NCI-H1105 treated with DMSO at 0.1 percent for 48 hours (cell line): ENCODE measurements at places on chromosomes 2 and 18.

GRCh38 chr2:233513953-233514655 is 52.5 kb downstream of the USP40 start:
- no peak for DNase-seq

DNA sequence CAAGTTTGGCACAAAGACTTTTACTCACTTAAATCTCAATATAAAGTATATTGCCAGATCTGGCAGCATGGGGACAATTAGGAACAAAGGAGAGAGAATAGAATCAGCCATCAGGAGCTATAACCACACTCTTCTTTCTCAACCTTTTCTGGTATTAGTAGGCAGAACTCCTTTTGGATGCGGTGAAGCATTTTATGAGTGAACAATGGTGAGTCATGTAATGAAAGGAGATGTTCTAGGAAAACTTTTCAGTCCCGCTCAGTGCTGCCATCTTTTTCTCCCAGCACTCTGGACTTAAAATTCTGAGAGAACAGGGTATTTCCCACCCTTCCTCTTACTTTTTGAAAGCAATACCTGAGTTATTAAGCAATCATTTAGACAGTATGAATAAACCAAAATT is 32.2 kb downstream of the PLEKHA3 start:
- DNase-seq = no peak

- DNase-seq = peak; percentile 85
Measured at GRCh38 chr18:13245481-13246000, 27.0 kb downstream of the LDLRAD4 start.

DNA sequence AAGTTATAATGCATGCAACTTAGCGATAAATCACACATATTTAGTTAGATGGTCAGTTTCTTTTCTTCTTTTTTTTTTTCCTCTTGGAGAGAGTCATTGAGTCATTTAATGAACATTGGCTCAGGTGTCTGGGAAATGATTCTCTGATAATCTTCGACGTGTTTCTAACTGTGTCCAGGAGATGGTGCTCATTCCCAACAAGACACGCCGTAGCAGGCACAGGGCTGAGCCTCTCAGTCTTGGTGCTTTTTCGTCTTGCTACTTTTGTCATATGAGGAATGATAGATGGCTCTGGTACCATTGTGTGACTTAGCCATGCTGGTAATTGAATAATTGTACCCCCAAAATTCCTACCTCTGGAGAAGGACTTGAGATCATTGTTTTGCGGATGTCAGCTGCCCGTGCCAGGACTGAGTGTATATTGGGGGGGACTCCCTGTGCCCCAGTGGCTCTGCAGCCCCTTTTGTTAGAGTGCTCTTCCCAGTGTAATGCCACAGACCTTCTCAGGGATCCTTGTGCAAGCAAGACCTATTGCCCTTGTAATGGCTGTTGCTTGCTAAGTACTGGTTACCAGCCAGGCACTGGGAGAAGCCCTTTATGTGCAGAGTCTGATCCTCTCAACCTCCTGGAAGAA is 107.6 kb upstream of the CYRIA start:
- peak; percentile 43 for DNase-seq

GRCh38 chr2:104091894-104092293 is 762.0 kb upstream of the POU3F3 start:
- no peak for DNase-seq

DNA sequence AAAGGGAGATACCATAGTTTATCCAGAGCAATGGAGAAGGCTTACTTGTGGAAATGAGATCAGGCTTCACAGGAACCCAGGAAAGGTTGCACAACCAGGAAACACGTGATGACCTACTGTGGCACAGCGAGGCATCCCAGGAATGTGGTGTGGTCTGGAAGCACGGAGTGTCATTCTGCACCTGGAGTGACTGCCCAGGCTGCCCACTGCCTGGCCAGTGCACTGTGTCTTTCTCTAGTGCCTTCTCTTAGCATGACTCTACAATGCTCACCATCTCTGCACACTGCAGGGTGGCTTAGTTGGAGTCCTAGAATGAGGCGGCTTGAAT is 48.9 kb downstream of the CHST9 start:
- no peak for DNase-seq

- no peak for DNase-seq
Measured at GRCh38 chr2:201697899-201698298, 545 bp downstream of the MPP4 start.

DNA sequence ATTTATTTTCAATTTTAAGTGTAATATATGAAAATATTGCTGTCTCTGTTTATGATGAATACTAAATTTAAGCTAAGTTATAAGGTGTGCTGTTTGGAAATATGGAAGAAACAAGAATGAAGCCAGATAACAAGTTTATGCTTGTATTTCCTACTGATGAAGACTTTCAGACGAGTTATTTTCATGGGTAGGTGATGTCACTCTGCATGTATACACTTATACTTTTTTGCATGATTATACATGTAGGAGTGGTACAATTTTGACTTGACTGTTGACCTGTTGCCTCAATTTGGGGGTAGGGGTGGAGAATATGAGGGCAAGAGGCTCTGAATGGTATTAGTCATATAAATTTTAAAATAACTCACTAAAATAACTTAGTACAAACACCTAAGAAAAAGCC is 133.7 kb downstream of the HAUS1 start:
- DNase-seq = no peak

DNA sequence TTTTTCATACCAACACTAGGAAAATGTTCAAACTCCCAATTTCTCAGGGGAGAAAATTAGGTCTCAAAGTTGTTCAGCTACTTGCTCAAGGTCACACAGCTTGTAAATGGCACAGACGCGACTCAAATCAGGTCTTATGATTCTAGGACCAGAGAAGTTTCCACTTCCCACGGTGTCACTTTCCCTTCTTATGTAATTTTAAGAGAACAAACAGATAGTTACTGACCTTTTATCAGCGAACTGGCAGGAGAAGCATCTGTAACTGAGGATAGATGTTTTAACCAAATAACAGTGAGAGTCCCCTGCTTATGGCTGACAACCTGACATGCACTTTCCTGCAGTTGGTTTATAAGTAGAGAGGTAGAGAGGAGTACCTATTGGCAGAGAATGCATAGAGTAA is 2.1 kb upstream of the KCNJ3 start:
- no peak for DNase-seq

DNA sequence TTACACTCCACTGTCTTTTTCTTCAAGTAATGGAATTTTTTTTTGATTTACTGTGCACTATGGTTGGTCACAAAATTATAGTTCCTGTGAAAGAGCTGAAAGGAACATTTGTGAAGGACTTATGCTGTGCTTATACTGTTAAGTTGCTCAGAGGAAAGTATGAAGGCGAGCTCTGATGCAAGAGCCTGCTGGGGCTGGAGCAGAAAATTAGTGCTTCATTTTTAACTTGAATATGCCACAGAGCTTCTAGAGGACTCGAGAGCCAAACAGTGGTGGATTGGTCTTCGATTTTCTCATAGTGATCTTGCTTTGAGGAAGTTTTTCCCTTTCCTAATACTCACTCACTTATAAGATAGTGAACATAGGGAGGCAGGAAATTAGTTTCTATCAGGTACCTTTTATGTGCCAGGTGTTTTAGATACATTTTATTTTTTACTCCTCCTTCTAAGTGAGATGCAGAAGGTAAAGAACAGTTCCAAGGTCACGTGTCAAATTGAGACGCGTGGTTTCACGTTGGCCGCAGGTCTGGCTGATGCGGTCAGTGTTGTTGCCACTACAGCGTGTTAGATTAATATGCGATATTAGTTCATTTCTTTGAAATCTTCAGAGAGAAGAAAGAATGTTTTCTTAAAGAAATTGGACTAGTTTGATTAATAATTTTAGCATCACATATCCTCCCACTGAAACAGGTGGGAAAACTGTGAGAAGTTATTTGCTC is 20.2 kb downstream of the GATA6 start:
- no peak for DNase-seq

GRCh38 chr18:62526098-62527025 is 3.5 kb downstream of the ZCCHC2 start:
- peak; percentile 83 for DNase-seq

GRCh38 chr2:26782876-26783704 is 2.8 kb upstream of the CENPA start:
- no peak for DNase-seq

- DNase-seq = no peak
Measured at GRCh38 chr2:235416858-235417499, 76.9 kb upstream of the AGAP1 start.

DNA sequence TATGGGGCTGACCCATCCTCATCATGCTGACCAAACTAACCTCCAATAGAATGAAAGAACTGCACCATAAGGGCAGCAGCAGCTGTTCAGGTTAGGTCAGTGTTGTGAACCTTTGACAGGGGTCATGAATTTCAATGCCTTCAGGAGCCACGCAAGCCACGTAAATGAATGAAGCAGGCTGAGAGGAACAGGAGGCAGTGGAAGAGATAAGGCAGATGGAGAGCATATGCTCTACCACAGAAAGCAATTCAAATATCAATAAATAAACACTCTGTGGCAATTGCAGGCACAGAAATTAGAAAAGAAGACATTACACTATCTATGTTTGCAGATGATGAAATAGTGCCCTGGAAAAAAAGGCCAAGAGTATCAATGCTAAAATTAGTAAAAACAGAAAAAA is 56.3 kb downstream of the SCG2 start:
- no peak for DNase-seq

GRCh38 chr18:59851784-59852399 is 47.9 kb upstream of the PMAIP1 start:
- no peak for DNase-seq

- DNase-seq = no peak
Measured at GRCh38 chr18:46820863-46821262, 64.0 kb upstream of the ST8SIA5 start.

GRCh38 chr2:206836722-206837121 is 71.3 kb downstream of the FASTKD2 start:
- peak; percentile 1 for DNase-seq

- DNase-seq = no peak
Measured at GRCh38 chr2:16716944-16717343, 51.3 kb upstream of the CYRIA start.

GRCh38 chr18:48580782-48581181 is 42.0 kb downstream of the CTIF start:
- no peak for DNase-seq

- no peak for DNase-seq
Measured at GRCh38 chr2:238835726-238836301, 12.1 kb upstream of the TWIST2 start.

DNA sequence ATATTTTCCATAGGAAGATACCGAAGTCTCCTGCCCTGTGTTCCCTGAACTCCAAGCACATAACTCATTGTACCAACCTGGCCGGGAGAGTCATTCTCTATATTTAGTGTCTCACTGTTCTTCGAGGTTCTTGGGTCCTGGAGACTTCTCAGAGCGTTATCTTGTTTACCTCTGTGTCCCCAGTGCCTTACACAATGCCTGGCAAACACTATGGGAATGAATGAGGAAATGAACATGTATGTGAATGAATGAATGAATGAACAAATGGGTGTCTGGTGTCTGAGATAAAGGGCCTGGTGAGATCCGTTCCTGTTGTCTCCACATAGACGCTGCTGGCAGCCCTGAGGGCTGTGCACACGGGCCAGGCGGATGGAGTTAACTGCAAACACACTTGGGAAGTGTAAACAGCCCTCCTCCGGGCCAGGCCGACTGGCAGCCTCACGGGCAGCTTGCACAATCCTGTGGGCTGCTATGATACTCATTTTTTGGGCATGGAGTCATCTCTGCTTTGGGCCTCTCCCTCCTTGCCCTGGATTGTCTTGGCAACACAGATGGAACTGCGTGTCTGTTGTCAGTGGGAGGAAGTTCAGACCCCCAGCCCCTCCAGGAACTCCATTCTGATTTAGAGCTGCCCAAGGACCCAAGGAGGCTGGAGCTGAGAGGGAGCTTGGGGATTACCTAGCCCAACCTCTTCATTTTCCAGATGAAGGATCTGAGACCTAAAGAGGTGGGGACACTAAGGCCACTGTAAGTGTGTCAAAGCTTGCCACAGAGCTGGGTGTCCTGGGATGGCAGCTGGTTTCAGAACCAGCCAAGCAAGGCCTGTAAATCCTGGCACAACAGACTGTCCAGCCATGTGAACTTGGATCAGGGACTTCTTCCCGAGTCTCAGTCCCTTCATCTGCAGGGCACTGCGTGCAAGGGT is 124.4 kb downstream of the INHBB start:
- DNase-seq = no peak

DNA sequence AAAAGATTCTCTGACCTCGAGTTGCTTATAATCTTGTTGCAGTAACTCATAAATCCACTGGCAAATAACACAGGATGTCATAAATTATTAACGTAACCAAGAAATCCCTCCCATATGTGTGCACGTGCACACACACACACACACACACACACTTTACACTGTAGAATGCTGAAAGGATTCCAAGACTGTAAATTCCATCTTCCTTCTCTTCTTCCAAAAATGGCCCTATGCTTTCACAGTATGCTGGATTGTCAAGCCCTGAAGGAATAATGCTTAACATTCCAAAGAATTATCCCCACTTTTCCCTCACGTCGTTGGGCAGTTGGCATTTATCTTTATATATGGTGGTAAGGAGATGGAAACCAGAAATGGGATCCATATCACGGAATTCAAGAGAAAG is 117.5 kb upstream of the CRIM1 start:
- DNase-seq = no peak

GRCh38 chr18:41042866-41043265 is 912.2 kb upstream of the PIK3C3 start:
- DNase-seq = no peak

- DNase-seq = no peak
Measured at GRCh38 chr2:6730649-6731532, 134.8 kb downstream of the CMPK2 start.

- DNase-seq = peak; percentile 90
Measured at GRCh38 chr2:174951745-174952144, 53.4 kb downstream of the CHN1 start.

DNA sequence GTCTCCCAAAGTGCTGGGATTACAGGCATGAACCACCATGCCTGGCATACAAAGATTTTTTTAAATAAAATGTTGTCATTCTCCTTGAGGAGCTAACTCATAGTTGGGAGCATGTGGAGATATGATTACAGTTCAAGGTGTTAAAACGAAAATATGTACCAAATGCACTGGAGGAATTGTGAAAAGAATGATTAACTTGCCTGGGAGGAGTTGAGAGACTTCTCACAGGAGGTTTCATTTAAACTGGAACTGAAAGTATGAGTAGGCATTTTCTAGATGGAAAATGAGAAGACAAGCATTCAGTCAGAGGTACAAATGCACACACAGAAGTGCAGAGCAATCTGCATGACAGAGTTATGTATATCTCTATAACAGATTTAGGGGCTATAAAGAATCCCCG is 126.6 kb upstream of the PDE1A start:
- no peak for DNase-seq
